MG63 (cell line): ENCODE measurements at places on chromosomes 3 and 15.

GRCh38 chr3:49471856-49472495, 1.9 kb downstream of the DAG1 start:
- no peak for DNase-seq

GRCh38 chr3:18558507-18558906, 133.4 kb upstream of the SATB1 start:
- DNase-seq = no peak

DNA sequence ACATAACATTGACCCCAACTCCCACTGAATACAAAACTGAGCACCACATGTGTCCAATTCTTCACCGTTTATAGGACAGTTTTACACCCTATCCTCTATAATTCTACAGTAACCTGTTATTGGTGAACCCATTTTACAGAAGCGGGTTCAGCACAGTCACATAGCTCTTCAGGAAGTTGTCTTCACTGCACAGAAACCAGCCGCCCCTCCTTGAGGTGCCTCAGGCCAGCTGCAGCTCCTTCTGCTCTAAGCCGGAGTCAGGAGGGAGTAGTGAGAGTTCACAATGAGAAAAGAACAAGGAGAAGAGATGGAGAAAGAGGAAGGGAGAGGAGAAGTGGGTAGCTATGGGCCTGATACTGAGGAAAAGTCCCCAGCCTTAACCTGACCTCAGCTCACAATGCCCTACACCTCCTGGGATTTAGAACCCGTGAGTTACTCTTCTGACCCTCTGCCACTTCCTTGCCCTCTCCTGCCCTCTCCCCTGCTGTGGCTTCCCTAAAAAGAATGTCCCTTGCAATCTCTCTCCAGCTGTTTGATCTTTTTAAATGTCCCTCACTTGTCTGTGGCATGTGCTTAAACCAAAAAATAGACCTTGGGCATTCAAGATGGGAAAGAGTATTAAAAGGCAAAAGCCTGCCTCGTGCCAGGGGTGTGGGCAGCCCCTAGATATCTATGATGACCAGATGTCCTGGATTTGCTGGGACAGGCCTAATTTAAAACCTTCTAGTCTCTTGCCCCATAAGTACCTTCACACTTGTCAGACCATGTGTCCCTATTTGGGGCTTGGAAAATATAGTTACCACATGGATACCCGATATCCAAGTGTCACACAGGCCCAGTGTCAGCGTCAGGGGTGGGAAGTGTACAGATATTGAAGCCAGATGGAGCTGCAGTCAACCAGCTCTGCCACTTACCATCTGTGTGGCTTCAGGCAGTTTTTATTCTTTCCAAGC, 71.3 kb upstream of the HES1 start:
- DNase-seq = no peak

GRCh38 chr3:109924196-109924595, 586.9 kb upstream of the DPPA4 start:
- no peak for DNase-seq

DNA sequence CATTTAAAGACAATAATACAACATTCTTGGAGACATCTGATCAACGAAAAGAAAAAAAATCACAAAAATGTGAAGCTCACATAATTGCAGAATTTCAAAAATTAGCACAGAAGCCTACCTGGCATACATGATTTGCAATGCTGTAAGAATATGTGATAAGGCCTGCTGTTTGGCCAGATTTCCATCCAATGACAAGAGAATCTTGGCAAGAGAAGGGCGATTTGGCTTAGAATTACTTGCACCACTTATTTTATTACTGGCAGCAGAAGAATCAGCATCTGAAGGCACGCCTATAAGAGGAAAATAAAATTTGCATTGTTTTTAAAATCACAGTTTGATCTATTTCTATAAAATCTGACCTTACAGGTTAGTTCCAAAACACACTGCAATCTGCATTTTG, 70.3 kb upstream of the OCA2 start:
- DNase-seq = no peak

- no peak for DNase-seq
These were observed 41.0 kb downstream of the BCL2L10 start for GRCh38 chr15:52071570-52071969.

- DNase-seq = no peak
These were observed 57.5 kb upstream of the KLF13 start for GRCh38 chr15:31268911-31269784.

DNA sequence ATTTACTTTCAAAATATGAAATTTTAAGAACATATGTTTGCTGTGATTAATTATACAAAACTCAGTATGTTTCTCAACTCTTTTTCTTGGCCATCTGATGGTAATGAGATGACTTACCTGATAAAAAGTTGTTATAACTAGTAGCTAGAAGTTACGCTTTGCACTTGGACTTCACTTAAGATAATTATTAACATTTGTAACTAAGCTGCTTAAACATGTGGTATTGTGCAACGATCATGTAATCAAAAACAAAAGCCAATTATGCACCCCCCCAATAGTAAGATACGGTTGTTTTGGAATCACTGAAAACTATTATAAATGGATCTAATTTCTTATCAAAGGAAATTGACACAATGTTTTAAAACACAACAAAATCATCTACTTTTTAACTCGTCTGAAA, 342.9 kb downstream of the CNTN3 start:
- no peak for DNase-seq

- no peak for DNase-seq
These were observed 342.9 kb upstream of the DPH6 start for GRCh38 chr15:35888815-35889214.

DNA sequence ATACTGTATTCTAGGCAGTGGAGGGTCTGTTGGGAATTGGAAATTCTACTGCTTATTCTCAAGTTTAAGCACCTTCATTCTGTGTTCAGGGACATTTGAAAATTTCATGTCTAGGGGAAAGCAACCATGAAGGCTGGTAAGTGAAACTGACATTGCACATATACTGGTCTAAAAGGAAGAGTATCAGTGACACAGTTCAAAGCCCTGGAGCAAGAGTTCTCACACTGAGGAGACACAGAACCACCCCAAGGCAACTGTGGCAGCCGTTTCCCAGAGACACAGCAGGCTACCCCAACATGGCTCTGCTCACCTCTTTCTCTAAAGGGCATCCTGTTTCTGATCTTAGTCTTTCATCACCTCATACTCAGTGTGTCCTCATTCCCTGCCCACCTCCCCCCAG, 67.5 kb downstream of the KCNMB2 start:
- no peak for DNase-seq

DNA sequence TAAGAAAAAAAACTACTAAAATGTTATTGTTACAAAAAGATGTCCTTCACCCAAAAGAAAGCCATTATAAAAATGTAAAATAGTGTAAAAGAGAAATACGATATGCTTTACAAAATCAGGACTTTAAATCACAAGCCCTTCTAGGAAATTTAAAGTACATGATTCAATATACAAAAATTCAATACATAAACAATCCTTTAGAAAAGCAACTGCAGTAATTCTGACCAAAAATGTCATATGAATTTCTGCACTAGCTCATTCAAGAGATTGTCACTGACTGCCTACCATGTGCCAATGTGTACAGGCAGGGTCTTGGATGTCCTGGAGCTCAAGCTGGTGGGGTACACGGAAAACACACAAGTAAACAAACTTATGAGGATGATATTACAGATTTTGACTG, 2.5 kb downstream of the MORC1 start:
- DNase-seq = no peak

DNA sequence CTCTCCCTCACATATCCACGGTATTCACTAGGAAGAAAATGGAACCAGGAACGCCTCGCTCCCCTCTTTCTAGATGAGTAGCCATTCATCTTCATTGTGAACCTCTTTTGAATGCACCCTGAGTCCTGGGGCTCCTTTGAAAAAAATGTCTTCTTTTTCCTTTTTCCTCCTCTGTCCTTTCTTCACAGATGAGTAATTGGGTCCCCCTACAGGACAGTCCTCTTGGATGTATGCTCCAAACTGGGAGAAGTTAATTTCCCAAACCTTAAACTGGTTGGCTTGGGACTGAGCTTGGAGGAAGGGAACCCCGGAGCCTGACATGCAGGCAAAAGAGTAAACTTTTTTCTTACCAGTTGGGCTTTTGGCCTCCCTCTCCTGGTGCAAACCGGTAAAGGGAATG, 108.8 kb downstream of the DPH6 start:
- DNase-seq = no peak

DNA sequence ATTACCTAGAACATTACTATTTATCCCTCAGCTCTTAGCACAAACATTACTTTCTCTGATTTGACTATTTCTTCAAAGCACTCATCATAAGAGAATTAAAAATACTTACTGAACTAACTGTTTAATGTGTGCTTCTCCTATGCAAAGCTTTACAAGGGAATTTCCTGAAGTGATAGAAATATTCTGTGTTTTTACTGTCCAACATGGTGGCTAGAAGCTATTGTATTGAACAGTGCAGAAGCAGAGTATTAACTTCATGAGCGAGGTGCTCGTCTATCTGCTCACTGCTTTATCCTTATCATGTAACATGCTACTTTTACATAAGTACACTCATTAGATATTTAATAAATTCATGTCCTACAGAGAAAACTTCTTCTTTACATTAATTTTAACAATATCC, 239.1 kb downstream of the ISL2 start:
- DNase-seq = no peak

DNA sequence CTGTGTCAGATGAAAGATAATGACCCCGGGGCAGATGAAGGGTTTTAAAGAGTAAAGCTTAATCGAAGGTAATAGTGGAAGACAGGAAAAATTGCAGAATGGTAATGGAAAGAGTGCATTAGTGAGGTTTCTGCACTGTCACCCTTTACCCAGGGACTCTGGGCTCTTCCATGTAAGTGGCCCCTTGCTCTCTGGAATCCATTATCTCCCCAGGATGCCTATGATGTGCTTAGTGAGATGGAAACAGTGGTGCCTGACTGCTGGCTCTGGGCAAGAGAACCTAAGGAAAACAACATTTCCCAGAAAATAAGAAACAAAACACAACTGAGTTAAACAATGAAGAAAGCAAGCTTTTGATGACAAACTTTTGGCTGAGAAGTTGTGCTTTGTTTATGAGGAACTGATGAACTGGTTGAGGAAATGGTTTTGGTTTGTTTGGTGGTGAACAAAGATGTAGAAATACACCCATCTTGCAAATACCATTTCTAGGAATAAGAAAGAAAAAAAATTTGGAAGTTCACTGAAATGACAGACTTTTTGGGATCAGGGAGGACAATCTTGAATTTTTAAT, 119.9 kb upstream of the RASGRP1 start:
- DNase-seq = no peak

DNA sequence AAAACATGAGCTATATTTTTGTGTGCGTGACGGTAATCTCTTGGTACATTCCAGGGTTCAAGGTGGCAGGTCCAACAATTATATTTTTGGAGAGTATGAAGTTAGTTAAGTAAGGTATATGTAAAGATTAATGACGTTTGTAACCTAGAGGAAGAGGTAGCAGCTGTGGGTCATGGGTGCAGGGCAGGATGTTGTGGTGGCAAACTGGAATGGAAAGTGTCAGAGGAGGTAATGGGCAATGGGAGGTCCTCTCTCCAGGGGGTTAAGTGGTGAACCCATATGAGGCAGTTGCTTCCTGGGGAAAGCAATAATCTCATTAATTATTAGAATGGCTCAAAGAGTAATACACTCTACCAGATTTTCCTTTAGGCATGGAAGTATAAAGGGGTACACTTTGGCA, 1.0 kb upstream of the CD200R1L start:
- no peak for DNase-seq

GRCh38 chr15:47741907-47742306, 24.6 kb downstream of the SEMA6D start:
- no peak for DNase-seq

GRCh38 chr3:120855665-120856437, 52.2 kb upstream of the STXBP5L start:
- DNase-seq = peak; percentile 97
